ENCODE measurements at places on chromosomes 7 and 10.

GRCh38 chr7:129544700-129545099 is 42.4 kb downstream of the SMKR1 start:
- no peak for DNase-seq

- no peak for DNase-seq
These were observed 497.8 kb downstream of the DNAJB6 start for GRCh38 chr7:157834501-157835163.

DNA sequence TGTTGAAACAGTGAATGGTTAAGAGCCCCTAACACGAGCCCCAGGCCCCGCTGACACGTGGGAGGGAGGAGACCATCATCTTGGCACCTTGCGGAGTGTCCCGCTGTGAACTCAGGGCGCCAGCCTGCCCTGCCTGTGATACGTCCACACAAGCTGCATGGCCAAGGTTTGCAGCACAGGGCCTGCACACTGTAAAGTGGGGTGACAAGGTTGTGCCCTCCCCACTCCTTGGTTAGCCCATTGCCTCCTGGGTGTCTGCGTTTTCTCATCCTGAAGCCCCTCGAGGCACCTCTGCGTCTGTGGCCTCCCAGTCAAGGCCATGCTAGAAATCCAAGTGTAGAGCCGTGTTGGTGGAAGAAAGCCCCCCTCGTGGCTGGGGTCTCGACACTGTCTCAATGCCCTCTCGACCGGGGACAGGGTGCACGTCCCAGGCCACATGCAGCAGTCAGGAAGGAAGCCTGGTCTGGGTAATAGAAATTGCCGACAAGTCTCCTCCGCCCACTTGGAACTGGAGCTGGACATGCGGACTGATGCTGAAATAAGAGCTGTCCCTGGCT is 192.1 kb downstream of the DNAJB6 start:
- DNase-seq, result no peak

- DNase-seq, result no peak
These were observed 653 bp upstream of the ADRB1 start for GRCh38 chr10:114042895-114043531.

DNA sequence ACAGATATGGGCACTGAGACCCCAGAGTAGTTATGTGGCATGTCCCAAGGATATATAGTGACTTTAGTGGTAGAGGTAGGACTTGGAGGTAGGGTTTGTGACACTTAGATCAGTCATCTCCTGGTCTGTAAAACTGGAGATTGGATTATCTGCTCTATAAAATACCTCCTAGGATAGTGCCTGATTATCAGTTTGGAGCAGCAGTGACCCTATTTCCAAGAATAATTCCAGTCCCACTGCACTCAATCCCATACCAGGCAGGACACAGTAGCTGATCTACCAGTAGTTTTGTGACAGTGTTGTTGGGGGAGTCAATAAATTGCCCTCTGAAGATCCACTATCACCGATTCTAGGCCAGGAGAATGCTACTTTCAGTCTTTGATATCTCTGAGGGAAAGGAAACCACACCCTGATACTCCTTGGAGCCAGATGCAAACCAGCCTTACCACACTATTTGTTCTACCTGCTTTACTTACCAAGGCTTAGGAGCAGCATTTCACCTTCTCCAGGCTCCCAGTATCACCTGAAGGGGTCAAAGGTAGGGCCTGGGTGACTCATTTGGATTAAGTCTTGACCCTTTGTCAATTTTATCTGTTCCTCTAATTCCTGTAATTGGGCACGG is 30.6 kb downstream of the KMT2E start:
- no peak for DNase-seq

GRCh38 chr7:157566631-157567006 is 229.8 kb downstream of the DNAJB6 start:
- DNase-seq, result no peak

GRCh38 chr7:80749270-80749669 is 110.8 kb downstream of the CD36 start:
- no peak for DNase-seq

GRCh38 chr7:46781901-46782439 is 799.9 kb downstream of the TNS3 start:
- no peak for DNase-seq

- DNase-seq, result no peak
These were observed 179.4 kb upstream of the INHBA start for GRCh38 chr7:41882256-41882655.

DNA sequence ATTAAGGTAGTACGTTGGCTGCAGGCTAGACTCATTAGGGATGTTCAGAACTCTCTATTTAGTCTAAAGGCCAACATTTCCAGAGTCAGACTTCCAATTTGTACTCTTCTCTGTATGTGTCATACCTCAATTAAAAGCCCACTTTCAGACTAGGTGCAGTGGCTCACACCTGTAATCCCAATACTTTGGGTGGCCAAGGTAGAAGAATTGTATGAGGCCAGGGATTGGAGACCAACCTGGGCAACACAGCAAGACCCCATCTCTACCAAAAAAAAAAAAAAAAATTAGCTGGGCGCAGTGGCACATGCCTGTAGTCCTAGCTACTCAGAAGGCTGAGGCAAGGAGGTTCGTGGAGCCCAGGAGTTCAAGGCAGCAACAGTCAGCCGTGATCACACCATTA is 190.7 kb upstream of the KAT6B start:
- no peak for DNase-seq

GRCh38 chr10:60099998-60100747 is 193.8 kb upstream of the CCDC6 start:
- DNase-seq, result no peak

GRCh38 chr7:77831953-77832352 is 33.4 kb downstream of the PHTF2 start:
- no peak for DNase-seq

GRCh38 chr10:7572391-7572790 is 94.4 kb downstream of the ITIH5 start:
- DNase-seq, result peak; percentile 23

- DNase-seq, result no peak
These were observed 54.4 kb downstream of the MYPN start for GRCh38 chr10:68163735-68164134.

GRCh38 chr7:2052657-2053048 is 180.1 kb downstream of the MAD1L1 start:
- no peak for DNase-seq

GRCh38 chr10:96758423-96758822 is 38.1 kb upstream of the PIK3AP1 start:
- DNase-seq, result no peak

GRCh38 chr10:32372000-32372875 is 25.3 kb upstream of the EPC1 start:
- no peak for DNase-seq

GRCh38 chr10:48605786-48606529 is 1.1 kb upstream of the ARHGAP22 start:
- DNase-seq, result no peak

- DNase-seq, result no peak
These were observed 33.9 kb downstream of the TSPAN14 start for GRCh38 chr10:80487791-80488538.

DNA sequence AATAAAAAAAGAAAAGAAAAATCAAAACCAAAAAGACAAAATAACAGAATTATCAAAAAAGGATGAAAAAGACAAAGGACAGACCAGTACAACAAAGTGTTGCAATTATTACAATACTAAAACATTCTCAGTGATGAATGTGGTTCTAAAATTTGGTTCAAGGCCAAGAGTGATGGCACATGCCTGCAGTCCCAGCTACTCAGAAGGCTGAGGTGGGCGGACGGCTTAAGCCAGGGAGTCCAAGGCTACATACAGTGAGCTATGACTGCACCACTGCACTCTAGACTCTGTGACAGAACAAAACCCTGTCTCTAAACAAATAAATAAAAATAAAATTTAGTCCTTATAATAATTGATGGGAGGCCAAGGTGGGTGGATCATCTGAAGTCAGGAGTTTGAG is 14.5 kb downstream of the BAZ1B start:
- DNase-seq, result no peak

DNA sequence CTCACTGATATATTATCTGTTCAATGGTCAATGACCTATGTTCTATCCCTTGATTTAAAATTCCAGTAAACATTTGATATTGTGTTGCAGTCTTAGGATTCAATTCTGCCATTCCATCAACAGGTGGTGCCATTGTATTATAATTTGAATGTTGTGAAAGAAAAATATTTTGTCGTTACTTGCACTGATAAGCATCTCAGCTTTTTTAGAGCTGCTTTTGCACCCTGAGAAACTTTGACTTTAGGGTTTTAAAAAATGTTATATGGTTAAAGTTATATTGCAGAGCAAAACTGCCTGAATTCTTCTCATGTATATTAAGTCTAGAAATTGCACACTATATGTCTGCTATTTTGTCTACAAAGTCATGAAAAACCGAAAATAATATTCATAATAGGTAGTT is 18.8 kb upstream of the MINDY3 start:
- DNase-seq, result no peak

GRCh38 chr10:3136763-3137611 is 35.6 kb downstream of the PITRM1 start:
- DNase-seq, result peak; percentile 30

DNA sequence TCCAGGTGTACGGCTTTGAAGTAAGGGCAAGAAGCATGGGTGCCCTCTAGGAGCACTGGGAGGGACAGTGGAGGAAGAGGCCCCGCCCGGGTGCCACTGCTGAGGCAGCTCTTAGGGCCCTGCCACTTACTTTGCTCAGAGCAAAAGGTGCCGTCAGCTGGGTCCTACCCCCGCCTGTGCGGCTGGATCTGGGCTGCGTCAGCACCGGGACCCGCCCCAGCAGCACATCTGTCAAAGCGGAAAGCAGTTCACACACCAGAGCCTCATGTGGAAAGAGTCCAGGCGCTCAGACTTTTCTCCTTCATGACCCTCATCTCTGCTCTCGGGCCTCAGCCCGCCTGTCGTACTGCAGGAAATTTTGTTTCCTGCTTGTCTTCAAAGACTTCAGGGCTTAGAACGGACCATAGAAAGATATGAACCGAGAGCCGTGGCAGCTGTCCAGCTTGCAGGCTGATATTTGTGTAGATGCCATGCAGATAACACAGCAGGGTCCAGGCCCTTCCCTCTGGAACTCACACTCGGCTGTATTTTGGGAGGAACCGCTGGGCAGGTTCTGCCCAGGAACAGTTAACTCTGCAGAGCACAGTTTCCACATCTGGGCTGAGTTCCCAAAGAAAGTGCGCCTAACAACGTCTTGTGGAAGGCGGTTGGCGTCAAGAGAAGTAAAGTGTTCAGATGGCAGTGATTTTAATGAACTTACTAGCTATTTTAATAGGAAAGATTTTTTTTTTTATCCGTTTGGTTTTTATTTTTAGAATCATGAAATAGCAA is 44.3 kb upstream of the PRKAR1B start:
- DNase-seq, result no peak

DNA sequence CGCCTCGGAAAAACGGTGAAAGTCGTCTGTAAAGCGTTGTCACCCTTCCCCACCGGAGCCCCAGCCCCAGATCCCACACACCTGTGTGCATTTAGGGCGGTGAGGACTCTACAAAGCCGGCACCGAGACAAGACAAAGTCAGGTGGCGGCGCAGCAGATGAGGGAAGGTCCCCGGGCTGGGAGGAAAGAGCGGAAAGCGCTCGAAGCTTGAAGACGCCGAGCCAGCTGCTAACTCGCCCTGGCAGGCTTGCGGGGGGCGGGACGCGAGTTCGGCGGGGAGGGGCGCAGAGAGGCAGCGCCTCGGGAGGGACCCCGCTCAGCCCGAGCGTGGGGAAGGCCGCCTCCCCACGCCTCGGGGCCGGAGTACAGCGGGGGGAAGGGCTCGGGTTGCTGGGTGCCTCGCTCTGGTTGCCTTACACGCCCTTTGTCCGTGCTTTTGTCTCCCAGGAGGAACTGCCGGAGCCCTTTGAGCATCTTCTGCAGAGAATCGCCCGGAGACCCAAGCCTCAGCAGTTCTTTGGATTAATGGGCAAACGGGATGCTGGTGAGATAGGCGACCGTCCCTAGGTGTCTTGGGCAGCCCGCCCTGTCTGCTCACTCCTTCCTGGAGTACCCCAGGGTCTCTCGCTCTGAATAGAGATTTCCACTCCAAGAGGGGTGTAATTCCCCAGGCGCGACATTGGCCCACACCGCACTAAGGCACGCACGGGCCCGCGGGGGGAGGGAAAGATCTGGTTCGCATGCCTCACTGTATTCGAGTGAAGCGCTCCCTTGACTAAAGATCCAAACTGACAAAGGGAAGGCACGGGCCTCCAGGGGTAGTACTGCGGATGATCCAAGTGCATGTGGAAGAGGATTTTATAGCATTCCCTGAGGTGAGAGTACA is 1.6 kb downstream of the TAC1 start:
- no peak for DNase-seq

GRCh38 chr7:157829491-157829890 is 492.7 kb downstream of the DNAJB6 start:
- no peak for DNase-seq

GRCh38 chr10:116171505-116171904 is 101.5 kb downstream of the GFRA1 start:
- no peak for DNase-seq

GRCh38 chr10:93178226-93178625 is 104.5 kb downstream of the CYP26A1 start:
- DNase-seq, result no peak

- no peak for DNase-seq
These were observed 34.7 kb downstream of the RBM17 start for GRCh38 chr10:6123532-6123931.

GRCh38 chr10:126087153-126087680 is 190.9 kb downstream of the FANK1 start:
- DNase-seq, result no peak

GRCh38 chr7:28956608-28957063 is 1.5 kb downstream of the TRIL start:
- no peak for DNase-seq

- DNase-seq, result no peak
These were observed 208.8 kb downstream of the HIBADH start for GRCh38 chr7:27453702-27454405.
